ENCODE measurements at places on chromosomes 2 and 18.

- DNase-seq, result no peak
These were observed 7.1 kb downstream of the SH3BP4 start for GRCh38 chr2:234958746-234959395.

DNA sequence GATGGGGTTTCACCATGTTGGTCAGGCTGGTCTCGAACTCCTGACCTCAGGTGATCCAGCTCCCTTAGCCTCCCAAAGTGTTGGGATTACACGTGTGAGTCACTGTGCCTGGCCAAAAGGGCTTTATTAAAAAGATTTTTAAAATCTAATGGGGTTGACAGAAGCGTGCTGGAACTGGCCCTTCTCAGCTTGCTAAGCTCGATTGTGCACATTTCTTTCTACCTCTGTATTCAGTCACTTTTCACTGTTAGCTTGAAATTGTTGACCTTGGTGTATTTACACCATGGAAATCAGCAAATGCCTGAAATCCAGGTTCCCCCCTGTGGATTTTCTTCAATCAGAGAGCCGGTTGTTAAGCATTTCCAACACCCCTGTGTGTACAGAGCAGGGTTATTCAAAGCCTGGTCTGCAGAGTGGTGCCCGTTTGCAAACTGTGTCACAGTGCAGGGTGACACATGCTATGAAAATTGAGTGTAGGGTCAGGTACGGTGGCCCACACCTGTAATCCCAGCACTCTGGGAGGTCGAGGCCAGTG is 140.2 kb downstream of the TGIF1 start:
- no peak for DNase-seq

DNA sequence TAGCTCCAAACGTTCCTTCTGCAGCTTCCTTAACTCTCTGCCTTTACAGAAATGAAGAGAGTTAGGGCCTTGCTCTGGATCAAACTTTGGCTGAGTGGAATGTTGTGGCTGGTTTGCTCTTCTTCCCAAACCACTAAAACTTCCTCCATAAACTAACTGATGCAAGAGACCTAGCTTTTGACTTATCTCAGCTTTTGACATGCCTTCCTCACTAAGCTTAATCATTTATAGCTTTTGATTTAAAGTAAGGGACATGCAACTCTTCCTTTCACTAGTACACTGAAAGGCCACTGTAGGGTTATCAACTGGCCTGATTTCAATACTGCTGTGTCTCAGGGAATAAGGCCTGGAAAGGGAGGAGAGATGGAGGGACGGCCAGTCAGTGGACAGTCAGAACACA is 8.3 kb downstream of the PXDN start:
- no peak for DNase-seq

DNA sequence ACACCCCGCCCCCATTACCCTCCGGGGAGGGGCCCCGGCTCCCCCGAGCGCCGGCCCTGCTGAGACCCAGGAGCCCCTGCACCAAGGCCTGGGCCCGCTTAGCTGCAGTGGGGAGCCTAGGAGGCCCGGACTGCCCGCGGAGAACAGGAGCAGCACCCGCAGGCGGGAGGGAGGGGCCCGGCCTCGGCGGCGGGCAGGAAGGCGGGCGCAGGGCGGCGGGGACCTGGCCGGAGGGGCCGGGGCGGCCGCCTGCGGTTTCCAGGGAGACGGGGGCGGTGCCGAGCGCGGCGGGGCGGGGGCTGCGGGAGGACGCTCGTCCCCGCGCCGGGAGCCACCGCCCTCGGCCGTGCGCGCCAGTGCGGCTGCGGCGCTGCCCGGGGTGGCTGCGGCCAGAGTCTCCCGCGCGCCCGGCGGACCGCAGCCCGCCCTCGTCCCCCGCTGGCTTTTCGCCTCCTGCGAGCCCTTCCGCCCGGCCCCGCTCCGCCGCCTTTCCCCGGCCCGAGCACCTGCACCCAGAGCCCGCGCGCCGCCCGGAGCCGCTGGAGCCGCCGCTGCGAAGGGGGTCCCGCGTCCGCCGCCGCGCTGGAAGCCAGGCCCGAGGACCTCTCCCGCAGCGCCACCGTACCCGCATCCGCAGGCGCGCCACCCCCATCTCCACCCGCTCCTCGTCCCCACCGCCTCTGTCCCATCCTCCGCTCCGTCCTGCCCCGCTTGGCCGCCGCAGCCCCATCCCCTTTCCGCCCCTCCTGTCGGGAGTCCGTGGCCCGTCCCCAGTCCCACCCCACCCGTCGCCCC is 17.2 kb downstream of the GPC1 start:
- no peak for DNase-seq

GRCh38 chr2:6771634-6772611 is 93.8 kb downstream of the CMPK2 start:
- DNase-seq, result no peak

- no peak for DNase-seq
These were observed 4.5 kb downstream of the STK17B start for GRCh38 chr2:196166876-196167275.

DNA sequence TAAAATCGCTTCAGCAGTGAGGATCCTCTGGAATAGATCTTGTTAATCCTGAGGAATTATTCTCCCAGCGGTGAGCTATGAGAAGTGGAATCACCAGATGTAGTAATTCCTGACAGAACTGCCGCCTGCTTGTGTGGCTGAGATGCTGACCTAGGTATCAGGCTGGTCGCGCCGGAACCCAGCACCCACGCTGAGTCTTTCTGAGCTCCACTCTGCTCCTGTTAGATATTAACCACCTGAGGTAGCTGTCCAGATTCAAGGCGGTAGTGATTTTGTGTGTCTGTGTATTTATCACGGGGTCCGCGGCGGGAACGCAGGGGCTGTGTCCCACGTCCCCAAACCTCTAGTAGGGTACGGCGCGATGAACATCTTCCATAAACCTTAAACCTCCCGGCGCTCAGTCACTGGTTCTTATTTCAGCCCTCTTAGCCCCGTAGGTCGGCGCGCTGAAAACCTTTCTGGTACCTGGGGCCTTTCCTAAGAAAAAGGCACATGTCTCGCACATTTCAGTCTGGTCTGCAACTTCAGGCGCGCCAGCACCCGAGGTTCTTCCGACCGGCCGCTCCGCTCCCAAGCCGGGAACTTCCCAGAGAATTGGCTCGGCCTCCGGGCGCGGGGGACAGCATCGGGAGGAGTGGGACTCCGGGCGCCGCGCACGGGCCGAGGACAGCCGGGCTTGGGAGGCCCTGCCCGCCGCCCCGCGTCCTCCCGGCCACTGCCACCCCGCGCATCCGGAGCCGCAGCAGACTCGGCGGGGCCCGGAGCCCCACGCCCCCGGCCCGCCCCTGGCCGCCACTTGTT is 542 bp upstream of the CNNM3 start:
- DNase-seq, result no peak

DNA sequence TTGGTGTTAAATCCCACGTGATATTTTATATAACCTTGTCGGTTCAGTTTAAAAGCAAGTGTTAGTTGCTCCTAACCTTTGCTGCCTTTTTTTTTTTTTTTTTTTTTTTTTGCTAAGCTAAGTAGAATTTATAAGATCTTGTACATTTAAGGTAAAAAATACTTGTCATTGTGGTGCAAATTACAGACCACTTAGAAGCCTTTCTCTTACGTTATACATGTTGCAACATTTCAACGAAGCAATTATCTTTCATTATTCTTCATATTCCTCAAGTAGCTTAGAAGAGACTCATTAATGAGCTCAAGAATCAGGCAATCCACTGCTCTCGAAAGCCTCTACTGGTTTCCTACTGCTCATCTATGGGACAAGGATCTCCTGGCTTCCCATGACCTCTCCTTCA is 14.9 kb upstream of the IL1RL2 start:
- no peak for DNase-seq

DNA sequence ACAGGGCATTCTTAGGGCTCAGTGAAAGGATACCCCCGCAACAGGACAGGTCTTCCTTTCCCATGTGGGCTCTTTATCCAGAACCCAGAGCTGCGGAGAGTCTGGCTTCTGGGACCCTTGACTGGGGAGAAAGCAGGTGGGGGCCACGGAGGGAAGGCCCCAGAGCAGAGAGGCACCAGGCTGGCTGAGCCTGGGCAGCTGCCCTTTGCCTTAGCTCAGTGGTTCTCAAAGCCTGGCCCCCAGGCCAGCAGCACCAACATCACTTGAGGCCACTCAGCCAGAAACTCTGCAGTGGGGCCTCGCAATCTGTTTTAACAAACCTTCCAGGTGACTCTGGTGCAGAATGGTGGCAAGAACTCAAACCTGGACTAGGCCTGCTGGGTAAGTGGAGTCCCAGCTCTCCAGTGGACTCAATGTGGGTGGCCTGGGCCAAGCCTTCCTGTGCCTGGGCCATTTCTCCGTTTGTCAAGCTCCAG is 1.6 kb upstream of the TMEM37 start:
- DNase-seq, result no peak

DNA sequence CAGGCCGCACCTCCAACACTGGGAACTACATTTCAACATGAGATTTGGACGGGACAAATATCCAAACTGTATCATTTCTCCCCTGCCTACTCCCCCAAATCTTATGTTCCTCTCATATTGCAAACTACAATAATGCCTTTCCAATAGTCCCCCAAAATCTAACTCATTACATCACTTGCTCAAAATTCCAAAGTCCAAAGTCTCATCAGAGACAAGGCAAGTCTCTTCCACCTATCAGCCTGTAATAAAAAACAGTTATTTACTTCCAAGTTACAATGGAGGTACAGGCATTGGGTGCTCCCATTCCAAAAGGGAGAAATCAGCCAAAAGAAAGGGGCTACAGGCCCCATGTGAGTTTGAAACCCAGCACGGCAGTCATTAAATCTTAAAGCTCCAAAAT is 12.6 kb upstream of the UGT1A8 start:
- DNase-seq, result no peak

- no peak for DNase-seq
These were observed 86.2 kb downstream of the NPAS2 start for GRCh38 chr2:100906131-100906530.

DNA sequence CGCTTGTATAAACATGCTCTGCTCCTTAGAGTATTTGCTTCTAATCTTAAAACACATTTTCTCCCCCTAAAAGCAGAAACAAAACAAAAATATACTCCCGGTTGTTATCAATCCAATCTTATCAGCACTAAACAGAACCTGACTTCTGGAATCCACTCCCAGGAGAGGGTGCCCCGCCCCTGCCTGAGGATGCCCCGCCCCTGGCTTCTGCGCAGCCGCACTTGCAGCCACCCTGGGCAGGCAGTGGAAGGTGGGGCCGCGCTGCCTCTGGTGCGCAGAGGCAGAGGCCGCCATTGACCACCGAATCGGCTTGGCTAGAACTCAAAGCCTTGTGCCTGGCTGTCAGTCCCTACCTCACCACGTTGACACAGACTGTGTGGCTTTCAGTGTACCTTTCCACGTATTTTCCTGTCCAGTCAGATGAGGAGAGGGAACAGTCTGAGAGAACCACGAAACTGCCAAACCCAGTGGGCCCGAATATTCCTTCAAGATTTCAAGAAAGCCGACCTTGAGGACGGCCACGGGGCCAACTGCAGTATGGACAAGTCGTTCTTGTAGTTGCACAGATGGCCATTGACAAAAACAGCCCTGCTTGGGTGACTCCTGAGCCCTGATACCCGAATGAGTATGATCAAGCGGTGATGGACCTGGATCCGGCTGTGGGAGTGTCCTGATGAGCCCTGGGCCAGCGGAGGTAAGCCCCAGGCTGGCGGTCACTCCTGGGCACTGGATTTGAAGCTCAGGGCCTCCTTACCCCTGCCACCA is 46.2 kb upstream of the ARHGAP28 start:
- DNase-seq, result no peak

DNA sequence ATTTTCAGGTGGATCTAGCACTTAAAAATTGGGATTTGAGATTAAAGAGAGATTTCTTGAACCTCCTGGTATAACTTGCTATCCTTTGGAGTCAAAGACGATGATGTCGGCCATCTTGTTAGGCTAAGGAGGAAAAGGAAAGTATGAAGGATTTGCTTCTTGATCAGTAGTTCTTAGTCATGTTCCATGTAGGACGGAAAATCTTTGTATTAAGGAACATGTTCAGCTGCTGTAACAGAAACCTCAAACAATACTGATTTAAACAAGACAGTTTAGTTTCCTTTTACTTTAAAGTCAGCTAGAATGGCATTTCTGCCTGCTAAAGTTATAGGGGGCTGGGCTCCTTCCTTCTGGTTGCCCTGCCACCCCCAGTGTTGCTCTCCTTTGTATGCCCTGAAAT is 56.4 kb upstream of the MGAT5 start:
- DNase-seq, result no peak

Data from activated CD4-positive, alpha-beta T cell treated with anti-CD3 and anti-CD28 coated beads for 1 hour (primary cell).